ENCODE measurements at places on chromosomes 3 and 15. TPM values are rescaled to one million over a fixed set of nuclear protein-coding genes. Genes with fewer than 3 reads are reported as not detected.

CKMT1B gene
- total RNA-seq: 4.3 TPM

SLC28A1 gene
- total RNA-seq: 0.04 TPM

CHRNA5 gene
- total RNA-seq: 30.7 TPM

P2RY14 gene
- not detected for total RNA-seq

PRTG gene
- total RNA-seq: 8.6 TPM

GP9 gene
- not detected for total RNA-seq

MOBP gene
- 0.03 TPM for total RNA-seq

PIF1 gene
- 14.6 TPM for total RNA-seq

SAXO2 gene
- total RNA-seq: 0.99 TPM

SAMMSON gene
- total RNA-seq: not detected

MBD4 gene
- total RNA-seq: 19.2 TPM

MITF gene
- total RNA-seq: 10.2 TPM

ALDH1A2 gene
- total RNA-seq: 0.36 TPM

Measured in A549 treated with dexamethasone at 1 μM for 4 hours (cell line).